ENCODE measurements at places on chromosomes 4 and X.

DNA sequence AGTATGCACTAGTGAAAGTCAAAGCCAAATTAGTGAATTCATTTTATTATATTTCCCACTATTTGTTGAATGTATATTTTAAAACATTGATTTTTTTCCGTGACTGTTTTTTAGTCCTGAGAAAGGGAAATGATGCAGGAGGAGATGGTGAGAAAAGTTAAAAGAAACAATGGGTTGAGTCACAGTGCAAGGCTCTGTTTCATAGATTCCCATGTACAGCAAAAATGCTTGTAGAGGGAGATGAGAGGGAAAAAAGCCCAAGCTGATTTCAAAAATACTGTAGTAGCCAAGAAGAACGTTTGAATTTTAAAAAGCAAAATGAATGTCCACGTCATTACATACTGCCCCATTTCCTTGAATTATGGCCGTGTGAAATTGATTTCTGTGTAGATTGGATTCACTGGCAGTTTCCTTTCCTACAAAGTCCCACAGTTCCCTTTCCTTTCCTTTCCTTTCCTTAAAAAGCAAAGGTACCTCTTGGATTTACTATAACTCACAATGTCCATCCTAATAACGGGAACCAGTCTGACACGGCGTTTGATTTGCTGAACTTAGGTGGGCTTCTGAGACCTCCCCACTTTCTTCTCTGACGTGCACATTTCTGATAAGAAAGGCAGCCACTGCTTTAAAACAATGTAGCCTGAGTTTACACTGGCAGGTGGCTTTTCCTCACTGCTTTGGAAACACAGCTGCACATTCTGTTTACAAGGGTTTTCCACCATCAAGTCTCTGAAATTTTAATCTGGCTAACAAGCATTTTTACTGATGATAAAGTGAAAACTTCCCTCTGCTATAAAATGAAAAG, 63.7 kb downstream of the SPCS3 start:
- no peak for DNase-seq

DNA sequence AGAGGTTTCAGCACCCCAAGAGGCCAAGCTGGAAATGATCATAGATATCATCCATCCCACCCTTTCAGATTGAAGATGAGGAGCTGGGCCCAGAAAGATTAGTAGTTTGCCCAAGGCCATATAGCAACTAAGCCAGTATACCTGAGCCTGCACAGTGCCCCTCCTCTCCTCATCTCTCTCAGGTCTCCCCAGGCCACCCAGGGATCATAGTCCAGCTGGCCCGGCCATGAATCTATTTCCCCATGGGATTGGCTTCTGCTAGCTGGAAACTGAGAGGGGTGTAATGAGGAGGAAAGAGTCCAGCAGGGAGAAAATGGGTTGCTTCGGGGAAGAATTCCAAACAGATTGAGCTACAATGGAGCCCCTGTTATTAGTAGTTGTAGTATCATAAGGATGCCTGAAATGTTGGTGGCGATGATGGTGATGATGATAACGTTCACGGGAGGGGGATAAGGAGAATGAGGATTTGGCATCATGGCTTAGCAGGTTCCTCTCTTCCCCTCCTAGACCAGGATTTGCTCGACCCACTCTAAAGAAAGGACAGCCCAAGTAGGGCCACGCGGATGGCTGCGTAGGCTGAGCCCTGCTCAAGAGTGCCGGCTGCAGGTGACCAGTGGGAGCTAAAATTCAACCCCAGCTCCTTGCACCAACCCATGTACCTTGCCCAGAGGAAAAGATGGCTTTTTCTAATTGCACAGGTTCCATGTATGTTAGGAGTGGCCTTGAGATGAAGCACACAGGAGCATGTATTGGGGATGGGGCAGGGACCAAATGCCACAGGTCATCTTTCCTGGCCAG, 117.8 kb upstream of the PJA1 start:
- no peak for DNase-seq

GRCh38 chr4:65943076-65943475, 272.8 kb upstream of the EPHA5 start:
- peak; percentile 86 for DNase-seq

DNA sequence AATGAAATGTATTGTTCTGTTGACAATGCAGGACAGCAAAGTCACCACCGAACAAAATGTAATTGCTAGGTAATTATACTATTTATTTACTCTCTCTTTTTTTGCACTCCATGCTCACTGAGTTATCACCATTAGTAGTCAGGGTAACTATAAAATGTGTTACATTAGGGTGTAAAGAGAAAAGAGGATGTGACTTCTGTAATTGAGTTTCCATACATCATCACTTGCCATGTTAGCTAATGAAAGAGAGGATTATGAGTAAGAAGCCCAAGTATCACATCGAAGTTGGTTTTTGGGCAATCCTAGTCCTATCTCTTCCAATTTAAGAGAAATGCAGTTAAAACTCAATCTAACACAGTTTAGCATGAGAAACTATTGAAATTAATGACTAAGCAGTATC, 7.6 kb downstream of the ZXDA start:
- DNase-seq, result no peak

- DNase-seq, result no peak
Observed at GRCh38 chrX:28693101-28693500, 105.9 kb downstream of the IL1RAPL1 start.

- DNase-seq, result no peak
Observed at GRCh38 chr4:122293374-122294365, 85.1 kb upstream of the ADAD1 start.

GRCh38 chr4:15694431-15694830, 8.4 kb upstream of the BST1 start:
- no peak for DNase-seq

- no peak for DNase-seq
Observed at GRCh38 chr4:77062856-77063255, 12.9 kb downstream of the CCNI start.

- DNase-seq, result no peak
Observed at GRCh38 chrX:115339441-115340025, 50.0 kb downstream of the LUZP4 start.

DNA sequence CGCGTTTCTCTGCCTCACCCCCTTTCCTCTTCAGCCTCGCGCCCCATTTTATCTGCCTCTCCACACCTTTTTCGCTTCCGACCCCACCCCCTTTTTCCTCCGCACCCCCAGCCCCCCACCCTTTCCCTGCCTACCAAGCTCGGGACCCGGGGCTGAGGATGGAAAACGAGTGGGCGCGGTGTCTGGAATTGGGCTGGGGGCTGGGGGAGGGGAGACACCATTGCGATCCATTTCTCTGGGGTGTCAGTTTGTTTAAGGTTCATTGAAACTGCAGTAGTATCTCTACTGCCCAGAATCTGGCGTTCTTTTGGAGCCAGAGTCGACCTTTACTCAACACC, 707 bp downstream of the SLC9A6 start:
- no peak for DNase-seq

GRCh38 chr4:183812567-183812966, 92.5 kb upstream of the STOX2 start:
- no peak for DNase-seq

GRCh38 chr4:77193511-77194102, 36.6 kb downstream of the CCNG2 start:
- no peak for DNase-seq

GRCh38 chr4:71186566-71187403, 152.0 kb upstream of the SLC4A4 start:
- DNase-seq, result peak; percentile 31

GRCh38 chr4:42626629-42627146, 30.2 kb downstream of the ATP8A1 start:
- no peak for DNase-seq

DNA sequence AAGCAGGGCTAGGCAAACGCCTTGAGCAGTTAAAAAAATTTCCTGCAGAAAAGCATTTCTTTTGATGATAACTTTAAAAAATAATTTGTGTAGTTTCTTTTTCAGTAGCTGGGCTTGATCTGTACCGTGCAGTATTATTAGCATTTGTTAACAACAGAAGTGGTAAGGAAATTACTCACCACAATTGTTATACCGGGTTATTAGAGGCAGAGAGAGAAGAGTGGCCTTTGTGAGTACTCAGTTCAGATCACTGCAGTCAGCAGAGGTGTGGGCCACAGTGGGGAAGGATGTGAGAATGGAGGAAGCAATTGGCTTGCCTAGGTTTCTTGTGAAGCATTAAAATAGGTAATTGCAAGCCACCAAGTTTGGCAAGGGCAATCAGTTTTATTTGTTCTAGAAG, 14.3 kb upstream of the IL21 start:
- DNase-seq, result no peak

DNA sequence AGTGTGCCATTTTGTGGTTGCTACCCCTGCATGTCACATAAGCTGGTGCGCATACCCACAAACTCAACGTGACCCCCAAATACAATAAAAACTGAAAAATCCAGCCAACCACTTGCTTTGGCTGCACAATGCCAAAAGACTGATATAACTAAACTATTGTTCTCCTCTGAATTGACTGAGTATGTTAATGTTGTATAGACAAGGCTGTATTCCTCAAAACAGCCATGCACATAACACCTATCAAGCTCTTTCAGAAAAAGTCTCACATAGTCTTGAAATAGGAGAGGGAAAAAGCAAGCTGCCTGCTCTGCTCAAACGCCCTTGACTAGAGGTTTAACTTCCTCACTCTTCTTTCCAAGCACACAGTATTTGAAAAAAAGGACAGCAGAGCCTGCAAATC, 126.4 kb upstream of the NOCT start:
- DNase-seq, result no peak

DNA sequence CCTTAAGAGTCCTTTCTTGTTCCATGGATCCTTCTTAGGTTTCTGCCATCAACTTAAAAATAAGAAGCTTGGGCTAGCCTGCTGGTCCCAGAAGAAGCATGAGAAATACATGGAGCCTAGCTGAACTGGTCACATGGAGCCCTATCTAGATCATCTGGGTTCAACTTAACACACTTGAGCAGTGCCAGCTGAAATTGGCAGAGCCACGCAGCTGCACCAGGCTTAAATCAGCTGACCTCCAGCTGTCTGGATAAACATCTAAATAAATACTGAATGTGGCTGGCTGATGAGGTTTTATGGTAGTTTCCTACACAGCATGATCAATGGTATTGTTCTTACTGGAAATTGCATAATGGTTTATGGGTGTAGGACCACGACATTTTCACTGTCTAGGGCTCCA, 598.4 kb upstream of the FAM241A start:
- DNase-seq, result no peak

DNA sequence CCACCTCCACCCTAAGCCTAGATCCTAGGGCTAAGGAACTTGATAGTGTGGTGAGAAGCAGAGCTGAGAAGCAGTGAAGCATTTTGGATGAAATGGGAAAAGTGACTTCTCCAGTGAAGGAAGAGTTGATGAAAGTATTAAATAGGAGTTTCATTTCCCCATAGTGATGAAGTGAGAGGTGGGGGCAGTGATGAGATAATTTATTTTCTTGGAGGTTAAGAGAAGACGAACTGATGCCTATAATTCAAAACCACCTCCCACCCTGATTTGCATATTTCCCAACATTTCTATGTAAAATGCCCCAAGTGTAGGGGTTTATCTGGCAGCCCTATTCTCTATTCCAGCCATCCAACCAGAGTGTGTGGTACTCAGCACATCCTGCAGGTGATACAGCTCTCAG, 6.3 kb downstream of the LONRF3 start:
- no peak for DNase-seq

- no peak for DNase-seq
Observed at GRCh38 chrX:13938829-13939530, 90.7 kb downstream of the GEMIN8 start.

DNA sequence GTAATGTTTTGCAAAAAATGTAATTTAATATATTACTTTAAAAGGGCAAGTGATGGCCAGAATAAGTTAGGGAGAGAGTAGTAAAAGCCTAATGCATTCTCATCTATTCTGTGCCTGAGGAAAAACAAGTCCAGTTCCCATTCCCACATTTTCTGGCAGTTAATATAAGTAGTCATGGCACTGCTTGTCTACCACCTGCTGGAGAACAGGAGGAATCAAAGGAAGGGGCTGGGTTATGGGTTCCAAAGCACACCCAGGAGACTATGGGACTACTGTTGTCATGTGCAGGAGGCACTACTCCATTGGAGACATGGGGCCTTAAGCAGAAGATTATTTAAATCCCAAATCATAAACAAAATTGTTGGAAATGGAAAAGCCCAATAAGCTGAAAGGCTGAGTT, 2618.6 kb downstream of the ARAP2 start:
- no peak for DNase-seq

DNA sequence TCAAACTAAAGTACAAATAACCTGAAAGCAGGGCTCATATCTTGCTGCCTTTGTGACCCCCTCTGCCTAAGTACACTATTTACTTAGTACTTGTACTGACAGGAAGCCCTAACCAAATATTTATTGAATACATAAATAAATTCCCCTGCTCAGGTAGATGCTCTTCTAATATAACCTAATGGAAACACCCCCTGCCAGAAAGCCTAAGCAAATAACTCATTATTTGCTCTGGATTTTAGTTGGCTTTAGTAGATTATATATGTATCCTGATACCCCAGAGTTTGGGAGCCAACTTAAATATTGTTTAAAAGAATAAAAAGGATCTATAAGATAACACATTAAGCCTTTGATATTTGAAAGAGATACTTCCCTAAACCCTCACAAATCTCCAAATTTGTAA, 318.2 kb downstream of the PPP1R2C start:
- no peak for DNase-seq

- DNase-seq, result peak; percentile 97
Observed at GRCh38 chr4:57077550-57078343, 32.4 kb downstream of the IGFBP7 start.

GRCh38 chrX:38271154-38271716, 50.6 kb upstream of the SRPX start:
- no peak for DNase-seq

- DNase-seq, result no peak
Observed at GRCh38 chr4:53605783-53606182, 14.5 kb upstream of the LNX1 start.

GRCh38 chr4:102608190-102608589, 107.0 kb downstream of the NFKB1 start:
- peak; percentile 36 for DNase-seq

- DNase-seq, result no peak
Observed at GRCh38 chrX:85569686-85570085, 190.2 kb upstream of the POF1B start.

GRCh38 chr4:64430933-64431332, 21.7 kb upstream of the TECRL start:
- DNase-seq, result no peak

- no peak for DNase-seq
Observed at GRCh38 chr4:22531311-22532019, 15.6 kb upstream of the ADGRA3 start.

DNA sequence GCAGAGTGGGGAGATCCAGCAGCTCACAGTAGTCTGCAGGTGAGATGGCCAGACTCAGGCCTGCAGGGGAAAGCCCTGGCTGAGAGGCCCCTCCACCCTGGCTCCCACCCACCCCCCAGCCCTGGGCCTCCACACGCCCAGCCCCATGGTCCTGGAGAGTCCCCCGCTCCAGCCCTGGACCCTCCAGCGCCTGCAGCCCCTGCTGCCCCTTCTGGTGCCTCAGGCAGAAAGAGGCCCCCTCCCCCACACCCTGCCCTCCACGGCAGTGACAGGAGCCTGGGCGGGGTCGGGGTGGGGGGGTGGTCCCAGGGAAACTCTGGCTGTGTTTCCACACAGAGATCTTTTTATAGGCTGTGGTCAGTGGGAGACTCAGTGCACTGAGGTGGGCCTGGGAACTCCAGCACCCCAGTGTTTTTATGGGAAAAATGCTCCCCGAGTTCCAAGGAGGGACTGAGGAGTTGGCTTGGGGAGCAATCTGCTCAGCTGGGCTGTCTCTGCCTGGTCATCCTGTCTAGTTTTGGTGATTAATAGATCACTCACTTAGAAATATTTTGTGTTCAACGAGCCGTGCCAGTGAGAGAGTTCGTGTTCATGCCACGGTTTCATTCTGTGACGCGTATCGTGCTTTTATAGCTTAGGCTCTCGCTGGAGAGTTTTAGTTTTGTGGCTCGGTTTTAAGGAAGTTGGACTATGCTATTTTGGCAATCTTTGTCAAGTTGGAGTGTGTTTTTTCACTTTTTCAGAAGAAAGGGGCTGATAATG, 53.1 kb upstream of the HGFAC start:
- peak; percentile 92 for DNase-seq
